ENCODE measurements at places on chromosomes 5 and 9. TPM values are rescaled to one million over a fixed set of nuclear protein-coding genes. Genes with fewer than 3 reads are reported as not detected.

Gene NANS
- 143 TPM for polyA plus RNA-seq

Gene HMGXB3
- polyA plus RNA-seq, result 15.3 TPM

Gene NRG2
- 0.25 TPM for polyA plus RNA-seq

Gene PCDHGA3
- 0.08 TPM for polyA plus RNA-seq

Gene IFNA2
- not detected for polyA plus RNA-seq
